ENCODE measurements at places on chromosomes 13 and 19.

GRCh38 chr19:2359992-2360685, at the start of gene TMPRSS9:
TSS of gene TMPRSS9 (plus strand) at chr19:2360265. CDS start at chr19:2389786, 29,521 bp downstream.
- no peak for DNase-seq

DNA sequence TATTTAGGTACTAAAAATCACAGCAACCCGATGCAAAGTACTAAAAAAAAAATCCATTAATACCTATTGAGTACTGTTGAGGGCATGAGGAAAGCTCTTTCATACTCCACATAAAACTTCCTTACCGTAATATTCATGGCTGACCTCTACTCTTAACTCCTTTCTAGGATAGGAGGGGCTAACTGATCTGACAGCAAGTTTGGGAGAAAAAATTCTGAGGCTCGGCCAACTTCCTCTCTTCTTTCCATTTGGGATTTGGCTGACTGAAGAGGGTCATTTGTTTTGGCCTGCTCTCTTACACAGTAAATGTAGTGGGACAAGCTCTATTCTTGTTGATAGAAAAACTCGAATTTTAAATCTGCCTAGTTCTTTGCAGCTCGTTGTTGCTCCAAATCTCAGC, 9.4 kb upstream of the USPL1 start:
- no peak for DNase-seq

- no peak for DNase-seq
Measured at GRCh38 chr13:27408074-27408473, 16.3 kb upstream of the GTF3A start.

- no peak for DNase-seq
Measured at GRCh38 chr13:85436029-85436428, 363.2 kb downstream of the SLITRK6 start.

GRCh38 chr13:45954836-45955800, 97.4 kb downstream of the ZC3H13 start:
- DNase-seq = no peak

GRCh38 chr19:29524912-29525831, 622 bp upstream of the VSTM2B start:
- DNase-seq = no peak

DNA sequence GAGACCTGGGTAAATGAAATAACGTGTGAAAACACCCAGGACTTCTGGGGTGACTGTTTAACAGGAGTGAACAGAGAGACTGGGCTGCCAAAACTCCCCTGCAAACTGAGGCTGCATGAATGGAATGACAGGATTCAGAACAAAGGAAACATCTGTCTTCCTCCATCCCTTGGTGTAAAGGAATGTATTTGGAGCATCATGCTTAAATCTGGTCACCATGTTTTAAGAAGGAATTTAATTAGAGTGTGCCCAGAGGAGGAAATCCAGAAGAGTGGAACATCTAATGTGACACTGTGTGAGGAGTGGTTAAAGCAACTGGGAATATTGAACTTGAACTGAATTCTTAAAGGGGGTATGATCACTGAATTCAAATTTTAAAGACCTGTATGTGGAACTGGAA, 437.2 kb downstream of the LIG4 start:
- DNase-seq = no peak

GRCh38 chr13:53782488-53782961, 753.9 kb downstream of the OLFM4 start:
- peak; percentile 7 for DNase-seq

DNA sequence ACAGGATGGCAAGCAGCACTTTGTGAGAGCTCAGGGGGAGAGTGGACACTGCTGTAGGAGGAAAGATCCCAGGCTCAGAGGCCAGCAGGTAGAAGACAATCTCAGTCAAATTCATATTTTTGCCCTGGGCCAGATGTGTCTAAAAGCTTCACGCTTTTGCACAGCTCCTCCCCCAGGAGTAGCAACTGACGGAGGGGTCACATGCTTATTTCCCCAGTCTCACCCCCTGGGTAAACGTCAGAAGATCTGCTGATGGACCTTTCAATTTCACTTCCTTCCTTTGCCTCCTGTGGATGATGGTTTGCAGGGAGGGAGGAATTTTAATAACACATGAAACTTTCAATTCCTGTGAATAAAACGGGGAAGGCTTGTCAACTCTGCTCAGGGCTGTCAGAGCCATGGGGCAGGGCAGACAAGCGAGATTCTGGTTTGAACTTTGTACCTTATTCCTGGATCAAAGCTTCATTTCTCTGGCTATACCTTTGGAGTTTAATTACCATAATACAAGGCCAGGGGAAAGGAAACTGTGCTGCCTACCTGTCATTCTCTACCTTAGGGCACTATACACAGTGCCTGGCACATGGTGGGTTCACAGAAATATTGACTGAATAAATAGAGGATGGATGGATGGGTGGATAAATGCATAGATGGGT, 41.0 kb downstream of the POU4F1 start:
- no peak for DNase-seq

- no peak for DNase-seq
Measured at GRCh38 chr13:98965325-98965724, 12.5 kb downstream of the DOCK9 start.

DNA sequence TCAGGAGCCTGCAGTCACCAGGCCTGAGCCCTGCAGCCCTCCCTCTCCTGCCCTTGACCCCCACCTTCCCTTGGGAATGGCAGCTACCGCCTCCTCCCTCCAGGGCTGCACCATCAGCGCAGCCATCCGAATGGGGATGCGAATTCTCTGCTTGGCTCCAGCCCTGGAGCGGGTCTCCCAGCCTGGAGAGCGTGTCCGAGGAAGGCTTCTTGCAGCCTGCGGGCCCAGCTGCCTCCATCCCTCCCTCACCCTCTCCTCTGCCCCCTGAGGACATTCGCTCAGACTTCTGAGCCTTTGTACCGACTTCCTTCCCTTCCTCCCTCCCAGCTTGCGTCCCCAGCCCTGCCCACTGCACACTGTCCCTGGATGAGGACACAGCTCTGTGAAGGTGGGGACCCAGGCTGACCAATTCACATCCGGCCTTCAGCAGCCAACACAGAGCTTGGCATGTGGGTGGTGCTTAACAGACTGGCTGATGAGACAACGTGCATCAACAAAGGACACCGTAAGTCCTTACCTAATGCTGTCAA, 6.0 kb upstream of the NKPD1 start:
- no peak for DNase-seq

GRCh38 chr13:35993686-35994085, 137.5 kb downstream of the DCLK1 start:
- DNase-seq = no peak

- no peak for DNase-seq
Measured at GRCh38 chr13:99265821-99266426, 7.7 kb upstream of the GPR18 start.

DNA sequence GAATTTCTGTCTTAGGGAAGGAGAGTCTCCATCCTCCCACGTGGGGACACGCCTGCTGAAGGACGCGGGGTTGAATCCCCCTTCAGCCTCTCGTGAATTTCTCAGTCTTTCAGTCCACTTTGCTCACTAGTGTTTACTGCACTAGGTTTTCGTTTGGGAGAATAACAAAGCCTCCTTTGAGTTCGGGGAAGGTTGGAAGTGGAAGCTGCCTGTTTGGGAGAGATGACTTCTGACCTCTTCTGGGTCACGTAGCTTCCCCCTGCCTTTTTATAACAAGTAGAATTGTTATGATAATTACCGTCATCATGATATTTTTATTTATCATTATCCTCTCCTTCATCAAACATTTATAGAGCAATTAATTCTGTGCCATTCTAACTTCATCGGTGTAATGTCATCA, 60.7 kb downstream of the ATP11A start:
- no peak for DNase-seq

DNA sequence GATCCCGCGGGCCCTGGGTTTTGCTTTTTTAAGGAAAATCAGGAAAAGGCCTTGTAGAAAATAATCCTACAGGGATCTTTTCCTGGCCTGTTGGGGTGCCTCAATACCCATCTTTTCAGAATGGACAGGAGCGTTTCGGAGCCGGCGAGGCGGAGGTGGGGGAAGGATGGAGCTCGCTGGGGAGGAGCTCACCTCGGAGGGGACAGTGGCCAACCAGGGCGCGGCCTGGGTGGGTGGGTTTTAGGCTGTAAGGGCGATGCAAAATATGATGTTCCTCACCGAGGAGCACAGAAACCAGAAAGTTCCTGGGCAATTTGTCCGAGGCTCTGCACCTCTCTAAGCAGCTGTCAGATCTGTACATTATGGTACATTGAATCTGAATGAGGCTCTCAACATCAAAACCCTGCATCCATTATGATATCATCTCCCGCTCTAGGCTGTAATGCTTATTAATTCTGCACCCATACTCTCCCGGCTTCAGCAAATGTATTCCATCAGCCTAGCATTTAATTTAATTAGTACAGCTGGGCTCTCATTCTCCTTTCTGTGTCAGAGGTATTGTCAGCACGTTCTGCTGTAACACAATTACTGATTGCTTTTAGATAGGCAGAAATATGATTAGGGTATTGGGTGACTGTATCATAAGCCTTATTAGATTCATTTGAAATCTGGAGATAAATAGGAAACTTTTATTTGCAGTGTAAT, 90.3 kb upstream of the SOX1 start:
- no peak for DNase-seq

DNA sequence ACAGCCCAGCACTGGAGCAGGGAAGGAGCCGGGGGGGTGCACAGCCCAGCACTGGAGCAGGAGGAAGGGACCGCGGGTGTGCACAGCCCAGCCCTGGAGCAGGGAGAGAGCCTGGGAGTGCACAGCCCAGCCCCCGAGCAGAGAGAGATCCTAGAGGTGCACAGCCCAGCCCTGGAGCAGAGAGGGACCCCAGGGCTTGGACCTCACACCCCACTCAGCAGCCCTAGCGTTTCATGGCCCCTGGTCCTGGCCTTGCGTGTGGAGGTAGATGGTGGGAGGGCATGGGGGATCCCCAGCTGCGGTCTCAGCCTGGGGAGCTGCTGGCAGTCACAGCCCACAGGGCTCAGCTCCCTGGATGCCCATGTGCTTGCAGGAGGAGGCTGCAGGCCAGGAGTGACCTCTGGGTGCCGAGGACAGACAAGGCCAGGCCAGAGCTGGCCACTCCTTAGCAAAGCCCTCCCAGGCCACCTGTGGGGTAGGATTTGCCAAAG, 25.1 kb downstream of the GAS6 start:
- DNase-seq = no peak
